ENCODE measurements at places on chromosomes 7 and 10.

DNA sequence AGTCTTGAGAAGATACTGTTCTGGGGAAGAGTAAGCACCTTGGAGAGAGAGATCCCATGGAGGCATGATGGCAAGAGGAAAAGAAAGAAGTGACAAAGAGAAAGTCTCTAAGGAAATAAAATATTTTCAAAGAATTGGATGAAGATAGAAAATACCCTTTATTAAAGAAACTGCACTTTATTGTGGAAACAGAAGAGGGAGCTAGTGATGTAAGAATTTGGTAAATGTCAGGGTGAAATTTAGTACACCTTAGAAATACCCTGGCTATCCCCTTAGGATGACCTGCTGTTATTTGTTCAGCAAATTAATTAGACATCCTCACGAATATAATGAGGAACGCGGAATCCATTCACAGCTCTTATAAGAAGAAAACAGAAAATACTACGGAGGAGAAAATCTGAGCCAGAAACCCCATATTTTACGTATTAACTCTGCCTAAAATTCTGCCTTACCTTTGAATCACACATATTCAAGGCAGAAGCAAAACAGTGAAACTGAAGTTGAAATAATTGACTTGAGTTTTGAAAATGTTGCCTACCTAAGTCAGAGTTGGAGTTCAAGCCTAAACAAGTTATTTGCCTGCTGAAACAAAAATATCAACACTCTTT lies 90.7 kb downstream of the TFPI2 start:
- DNase-seq = no peak

DNA sequence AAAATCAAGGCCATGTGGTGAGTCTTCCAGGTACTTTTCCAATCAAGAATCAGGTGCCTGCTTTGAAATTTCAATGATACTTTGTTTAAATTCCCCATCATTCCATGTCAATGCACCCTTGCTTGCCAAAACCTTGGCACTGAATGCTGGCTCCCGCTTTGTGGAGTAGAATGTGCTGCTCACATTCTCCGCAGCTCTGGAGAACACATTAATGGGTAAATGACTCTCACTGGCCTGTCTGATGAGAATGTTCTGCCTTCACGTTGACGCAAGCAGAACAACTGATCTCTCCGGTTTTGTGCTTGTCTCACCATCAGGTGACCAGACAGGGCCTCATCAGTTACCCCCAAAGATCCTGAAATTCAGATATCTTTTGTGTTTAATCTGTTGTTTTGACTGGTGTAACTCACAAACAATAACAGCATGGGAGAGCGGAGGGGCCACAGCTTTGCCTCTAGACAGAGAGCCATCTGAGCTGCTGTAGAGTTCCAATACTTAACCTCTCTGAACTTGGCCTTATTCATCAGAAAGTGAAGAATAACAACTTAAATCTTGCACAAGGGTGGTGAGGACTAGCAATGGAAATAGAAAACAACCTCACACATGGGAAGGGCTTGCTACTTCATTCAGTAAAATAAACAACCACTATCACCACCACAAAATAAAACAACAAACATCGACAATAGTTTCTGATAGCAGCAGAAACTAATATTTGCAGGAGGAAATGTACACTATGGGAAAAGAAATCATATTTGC lies 276.9 kb upstream of the IGFBP3 start:
- no peak for DNase-seq

- DNase-seq = no peak
Measured at GRCh38 chr10:71276873-71277272, 42.2 kb upstream of the SLC29A3 start.

GRCh38 chr7:132825932-132826835 lies 249.9 kb upstream of the PLXNA4 start:
- DNase-seq = no peak

GRCh38 chr7:1918881-1919525 lies 248.9 kb downstream of the ELFN1 start:
- no peak for DNase-seq

DNA sequence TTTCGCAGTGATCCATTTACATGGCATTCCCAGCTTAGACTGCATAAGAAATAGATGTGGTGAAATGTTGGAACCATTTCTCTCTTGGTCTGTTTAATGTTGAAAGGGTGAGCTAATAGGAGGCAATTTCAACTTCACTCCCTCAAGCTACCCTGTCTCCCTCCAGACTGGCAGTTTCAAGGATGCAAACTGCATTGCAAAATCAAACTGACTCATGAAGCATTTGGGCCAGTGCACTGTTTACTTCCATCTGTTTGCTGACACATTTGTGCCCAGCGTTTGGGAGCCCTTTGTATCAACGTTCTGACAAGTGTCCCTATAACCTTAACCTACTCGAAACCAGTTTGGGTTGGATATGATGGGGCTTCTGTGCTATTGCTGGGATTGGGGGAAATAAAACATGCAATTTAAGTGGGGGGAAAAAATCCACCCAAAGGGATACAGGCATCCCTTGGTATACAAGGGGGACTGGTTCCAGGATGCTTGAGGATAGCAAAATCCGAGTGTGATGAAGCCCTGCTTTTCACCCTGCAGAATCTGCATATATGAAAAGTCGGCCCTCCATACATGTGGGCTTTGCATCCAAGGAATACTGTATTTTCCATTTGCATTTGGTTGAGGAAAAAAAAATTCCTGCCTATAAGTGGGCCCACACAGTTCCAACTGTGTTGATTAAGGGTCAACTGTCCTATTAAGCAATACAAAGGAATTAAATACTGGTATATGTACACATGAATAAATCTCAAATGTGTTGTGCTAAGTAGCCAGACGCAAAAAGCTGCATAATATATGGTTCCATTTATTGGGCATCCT lies 15.6 kb downstream of the RHEB start:
- DNase-seq = no peak

GRCh38 chr10:43202657-43203447 lies 64.0 kb downstream of the RASGEF1A start:
- DNase-seq = no peak

DNA sequence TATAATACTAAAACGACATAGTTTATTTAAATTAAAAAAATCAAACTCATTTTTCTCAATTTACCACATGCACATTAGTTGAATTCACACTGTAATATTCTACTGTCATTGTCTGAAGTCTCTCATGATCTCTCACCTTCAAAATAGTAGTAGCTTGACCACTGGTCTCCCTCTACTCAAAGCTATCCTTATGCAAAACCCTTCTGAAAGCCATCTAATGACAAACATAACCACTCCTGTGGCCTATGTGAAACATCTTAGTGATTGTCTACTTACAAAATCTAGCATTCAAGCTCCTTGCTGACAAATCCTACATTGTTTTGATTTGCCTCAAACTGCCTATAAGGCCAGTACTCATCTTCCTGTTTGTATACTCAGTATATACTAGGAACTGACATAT lies 606.0 kb upstream of the GHITM start:
- DNase-seq = no peak

- DNase-seq = no peak
Measured at GRCh38 chr10:78115135-78115853, 81.6 kb downstream of the RPS24 start.

GRCh38 chr10:35720366-35720765 lies 78.3 kb upstream of the FZD8 start:
- no peak for DNase-seq

DNA sequence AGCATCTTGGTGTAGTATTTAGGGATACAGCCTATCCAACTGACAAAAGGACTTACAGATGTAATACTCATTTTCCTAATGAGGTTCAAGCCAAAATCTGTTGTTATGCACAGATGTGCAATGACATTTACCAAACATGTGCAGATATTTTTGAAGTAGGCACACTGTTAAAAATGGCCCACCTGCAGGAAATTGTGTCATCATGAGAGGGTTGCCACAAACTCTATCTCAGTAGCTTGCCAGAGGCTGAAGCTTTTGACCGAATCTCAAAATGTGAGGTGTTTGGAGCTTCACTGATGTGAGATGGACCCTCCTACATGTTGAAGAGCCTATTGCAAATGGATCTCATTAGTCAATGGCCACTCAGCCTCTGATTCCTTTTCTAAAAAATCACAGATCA lies 89.7 kb upstream of the CSTF2T start:
- DNase-seq = no peak

DNA sequence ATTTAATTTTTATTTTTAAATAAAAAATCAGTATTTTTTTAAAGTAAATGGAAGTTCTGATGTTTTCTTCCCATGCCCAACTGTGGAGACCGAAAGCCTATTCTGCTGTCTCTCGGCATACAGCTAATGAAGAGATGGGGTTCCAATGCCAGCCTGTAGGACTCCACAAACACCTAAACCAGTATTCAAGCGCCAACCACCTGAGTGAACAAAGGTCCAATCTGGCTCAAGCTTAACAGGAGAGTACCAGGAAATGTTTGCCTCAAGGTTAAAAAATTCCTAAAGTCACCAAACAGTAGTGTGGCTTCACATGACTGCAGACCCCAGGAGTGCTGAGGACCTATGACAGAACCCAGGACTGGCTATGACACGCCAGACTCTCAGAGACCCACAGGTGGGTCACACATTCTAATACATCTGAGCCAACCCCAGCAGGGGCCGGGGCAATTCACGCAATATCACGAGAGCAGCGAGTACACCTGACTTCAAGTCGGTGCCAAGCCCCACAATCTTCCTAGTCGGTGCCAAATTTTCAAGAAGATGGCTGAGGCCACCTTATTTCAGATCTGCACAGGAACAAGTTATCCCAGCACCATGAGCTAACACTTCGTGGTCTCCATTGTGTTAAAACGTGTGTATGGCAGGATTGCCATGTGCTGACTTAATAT lies 31.6 kb downstream of the KIAA1549 start:
- DNase-seq = no peak

DNA sequence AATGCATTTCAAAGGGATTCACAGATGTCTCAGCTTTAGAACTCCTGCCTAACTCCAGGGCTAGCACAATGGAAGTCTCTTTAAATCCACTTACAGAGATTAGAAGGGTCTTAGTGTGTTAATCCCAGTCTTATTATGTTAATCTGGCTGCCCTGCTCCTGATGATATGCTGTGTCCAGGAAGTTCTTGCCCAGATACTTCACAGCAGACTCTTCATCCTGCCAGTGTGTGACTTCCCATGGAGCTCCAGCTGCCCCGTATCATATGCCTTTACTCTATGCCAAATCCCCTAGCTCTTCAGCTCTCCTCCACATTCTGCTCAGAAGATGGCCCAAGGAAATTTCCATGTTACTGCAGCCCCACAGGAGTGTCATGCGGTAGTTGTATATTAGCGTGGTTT lies 533.8 kb downstream of the GALNT17 start:
- DNase-seq = no peak

DNA sequence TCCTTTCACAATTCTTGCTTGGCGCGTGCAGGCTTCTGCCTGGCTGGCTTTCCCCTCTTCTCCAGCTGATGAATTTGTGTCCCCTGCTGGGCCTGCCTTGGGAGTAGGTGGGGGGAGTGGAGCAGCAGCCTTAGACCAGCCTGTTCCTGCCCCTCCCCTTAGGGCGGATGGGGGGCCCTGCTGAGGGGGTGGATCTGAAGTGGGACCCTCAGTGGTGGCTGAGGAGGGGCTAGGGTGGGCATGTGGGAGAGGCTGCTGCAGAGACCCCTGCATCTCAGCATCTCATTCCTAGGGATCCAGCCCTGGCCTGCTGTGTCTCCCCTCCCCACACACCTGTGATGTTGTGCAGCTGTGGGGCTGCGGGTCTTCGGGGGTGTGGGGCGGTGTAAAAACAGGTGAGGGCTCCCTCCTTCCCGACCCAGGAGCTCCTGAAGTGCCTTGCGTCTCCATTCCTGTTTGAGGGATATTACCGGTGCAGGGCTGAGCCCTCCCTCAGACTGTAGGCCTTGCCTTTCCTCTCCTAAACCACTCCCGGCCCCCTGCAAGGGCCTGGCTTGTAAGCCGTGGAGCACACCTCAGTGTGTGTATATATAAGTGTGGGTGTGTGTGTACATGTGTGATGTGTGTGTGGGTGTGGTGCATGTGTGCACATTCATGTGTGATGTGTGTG lies 24.7 kb downstream of the ADCYAP1R1 start:
- DNase-seq = no peak

DNA sequence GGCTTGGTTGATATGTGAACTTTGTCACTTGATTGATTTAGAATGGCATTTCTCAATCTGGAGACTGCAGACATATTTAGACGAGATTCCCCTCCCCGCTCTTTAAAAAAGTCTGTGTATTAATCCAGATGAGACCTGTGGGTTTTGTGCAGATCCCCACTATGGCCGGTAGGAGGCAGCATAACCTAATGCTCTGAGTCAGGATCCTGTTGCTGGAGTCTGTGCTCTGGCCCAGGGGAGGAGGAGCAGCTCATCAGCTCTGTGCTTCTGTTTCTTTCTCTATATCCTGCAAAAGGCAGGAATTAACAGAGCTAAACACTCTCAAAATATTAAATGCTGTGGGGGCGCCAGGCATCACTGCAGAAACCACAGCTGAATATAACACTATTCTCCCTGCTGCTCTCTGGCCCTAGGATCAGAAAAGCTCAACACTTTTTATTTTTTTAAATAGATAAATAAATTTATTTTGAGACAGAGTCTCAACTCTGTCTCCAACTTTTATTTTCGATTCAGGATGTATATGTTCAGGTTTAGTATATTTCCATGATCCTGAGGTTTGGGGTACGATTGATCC lies 23.9 kb upstream of the SEPHS1 start:
- peak; percentile 74 for DNase-seq

GRCh38 chr7:76505168-76506080 lies 4.9 kb upstream of the UPK3B start:
- DNase-seq = no peak

- no peak for DNase-seq
Measured at GRCh38 chr10:71127773-71128172, 84.6 kb upstream of the UNC5B start.

DNA sequence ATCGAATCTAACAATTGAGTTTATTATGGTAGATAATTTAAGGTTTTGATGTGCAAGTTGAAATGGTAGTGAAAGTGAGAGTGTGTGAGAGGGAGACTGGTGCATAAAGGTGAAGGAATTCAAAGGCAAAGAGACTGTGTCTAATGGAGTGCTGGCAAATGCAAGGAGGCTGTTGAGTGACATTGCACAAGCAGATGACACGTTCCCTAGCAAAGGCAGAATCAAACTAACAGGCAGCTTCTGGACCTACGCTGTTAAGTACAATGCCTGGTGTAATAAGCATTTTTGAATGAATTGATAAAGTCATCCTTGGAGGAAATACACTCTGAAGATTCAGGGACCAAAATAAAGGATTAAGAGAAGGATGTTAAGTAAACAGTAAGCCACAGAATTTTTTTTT lies 11.7 kb upstream of the GPR141 start:
- no peak for DNase-seq

DNA sequence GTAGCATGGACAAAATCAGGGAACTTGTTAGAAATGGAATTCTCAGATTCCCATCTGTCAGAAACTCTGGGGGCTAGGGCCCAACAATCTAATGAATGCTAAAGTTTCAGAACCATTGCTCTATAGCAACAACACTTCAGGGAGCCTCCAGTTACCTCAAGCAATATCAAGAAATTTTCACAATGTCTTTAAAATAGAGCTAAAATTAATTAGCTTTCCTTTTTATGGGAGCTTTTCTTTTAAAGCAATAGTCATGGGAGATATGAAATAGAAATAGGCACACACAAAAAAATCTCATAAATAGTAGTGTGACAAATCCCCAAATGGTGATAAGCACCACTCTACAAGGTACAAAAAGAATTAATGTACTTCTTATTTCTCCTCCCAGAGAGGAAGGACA lies 80.9 kb downstream of the AASS start:
- no peak for DNase-seq

GRCh38 chr10:32112055-32112454 lies 55.8 kb upstream of the KIF5B start:
- no peak for DNase-seq

- DNase-seq = no peak
Measured at GRCh38 chr10:80734589-80734988, 196.9 kb downstream of the SH2D4B start.

GRCh38 chr10:71658467-71658745 lies 61.2 kb downstream of the C10orf105 start:
- no peak for DNase-seq
